Subcutaneous preadipocyte (primary cell): ENCODE measurements at places on chromosomes 7 and 10. TPM values are rescaled to one million over a fixed set of nuclear protein-coding genes. Genes with fewer than 3 reads are reported as not detected.

PILRB gene
- total RNA-seq, result 7.7 and 11.5 TPM in 2 replicates

PIK3CG gene
- not detected in 2 replicates for total RNA-seq

LEP gene
- under 0.01 TPM in 1 of 2 replicates, not detected in the other for total RNA-seq

AGMO gene
- total RNA-seq, result 1.4 and 1.8 TPM in 2 replicates

ASB4 gene
- not detected in 2 replicates for total RNA-seq

INMT gene
- total RNA-seq, result 4.5 and 7.0 TPM in 2 replicates

LFNG gene
- total RNA-seq, result 1.1 and 3.7 TPM in 2 replicates

RADIL gene
- total RNA-seq, result 2.7 and 2.9 TPM in 2 replicates
